Stomach (tissue), 19 donors: ENCODE measurements at places on chromosomes 1 and 21. TPM values are rescaled to one million over a fixed set of nuclear protein-coding genes. Genes with fewer than 3 reads are reported as not detected.

DNA sequence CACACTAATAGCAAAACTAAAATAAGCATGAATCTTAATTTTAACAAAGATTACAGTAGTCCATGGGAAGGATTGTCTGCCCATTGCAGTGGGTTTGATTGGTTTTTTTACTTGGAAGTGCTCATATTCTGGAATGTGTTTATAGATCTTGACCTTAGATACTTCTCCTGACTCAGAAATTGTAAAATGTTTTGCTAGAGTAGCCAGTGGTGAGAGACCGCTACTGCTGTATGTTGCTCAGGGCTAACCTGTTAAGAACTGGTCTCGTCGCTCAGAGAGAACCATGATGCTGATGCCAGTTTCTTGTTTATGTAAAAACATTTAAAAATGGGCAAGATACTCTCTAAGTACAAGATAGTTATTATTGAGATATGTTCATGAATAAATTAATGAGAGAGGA is 99.9 kb downstream of the ROR1 start:
- no peak overlapping the region for H3K4me3 ChIP-seq
- H3K27me3 ChIP-seq, result no peaks in the 10 kb centered on the region
- no peaks in the 10 kb centered on the region for H3K4me1 ChIP-seq
- H3K27ac ChIP-seq, result peak overlapping the region; percentile 9
- H3K36me3 ChIP-seq, result no peaks in the 10 kb centered on the region

GRCh38 chr1:8408151-8408839 is 90.4 kb downstream of the SLC45A1 start:
- no peaks in the 10 kb centered on the region for H3K36me3 ChIP-seq
- peak overlapping the region; percentile 90 for H3K27ac ChIP-seq
- peak overlapping the region; percentile 1 for H3K4me3 ChIP-seq
- DNase-seq, result peak; percentile 85
- no peaks in the 10 kb centered on the region for H3K27me3 ChIP-seq
- H3K4me1 ChIP-seq, result peaks cover 70% of the 10 kb centered on the region

The WDR64 gene
- total RNA-seq, result not detected

The NUP210L gene
- not detected for total RNA-seq
